ENCODE measurements at places on chromosomes 4 and X.

GRCh38 chrX:139720136-139720535 is 12.2 kb upstream of the MCF2 start:
- no peak for DNase-seq

DNA sequence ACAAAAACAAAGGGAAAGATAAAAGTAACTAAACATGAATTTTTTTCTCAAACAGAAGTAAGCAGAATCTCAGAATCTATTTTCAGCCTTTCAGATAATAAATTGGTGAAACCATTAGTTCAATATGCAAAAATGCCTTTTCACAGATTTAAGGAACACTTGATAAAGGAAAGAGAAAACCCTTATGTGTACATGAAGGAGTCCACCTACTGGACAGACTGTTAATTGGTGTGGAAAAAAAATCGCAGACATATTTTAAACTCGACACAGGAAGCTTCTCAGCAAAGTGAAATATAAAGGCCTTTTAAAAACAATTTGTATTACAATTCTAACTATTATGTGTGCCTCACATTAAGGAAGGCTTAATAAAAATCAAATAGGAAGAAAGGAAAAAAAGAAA is 22.3 kb downstream of the COX7B2 start:
- no peak for DNase-seq

DNA sequence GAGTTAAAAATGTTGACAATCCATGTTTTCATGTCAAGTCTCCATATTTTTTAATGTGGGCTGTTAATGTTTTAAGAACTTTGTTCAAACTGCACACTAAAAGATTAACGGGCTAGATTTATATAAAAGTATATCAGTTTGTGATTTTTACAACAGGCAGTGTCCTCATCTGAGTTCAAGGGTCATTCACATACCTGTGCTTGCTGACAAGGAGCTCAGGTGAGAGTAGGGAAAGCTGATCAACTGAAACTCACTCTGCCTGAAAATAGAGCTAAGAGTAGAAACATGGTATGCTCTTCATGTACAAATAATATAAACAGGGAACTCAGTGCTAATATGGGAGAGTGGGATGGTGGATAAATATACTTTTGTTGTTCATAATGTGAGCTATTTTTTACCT is 102.3 kb upstream of the DKK2 start:
- no peak for DNase-seq

- DNase-seq, result no peak
Measured at GRCh38 chrX:118884552-118885138, 61.0 kb downstream of the ZCCHC12 start.

GRCh38 chr4:67401902-67402301 is 143.4 kb downstream of the CENPC start:
- DNase-seq, result no peak

DNA sequence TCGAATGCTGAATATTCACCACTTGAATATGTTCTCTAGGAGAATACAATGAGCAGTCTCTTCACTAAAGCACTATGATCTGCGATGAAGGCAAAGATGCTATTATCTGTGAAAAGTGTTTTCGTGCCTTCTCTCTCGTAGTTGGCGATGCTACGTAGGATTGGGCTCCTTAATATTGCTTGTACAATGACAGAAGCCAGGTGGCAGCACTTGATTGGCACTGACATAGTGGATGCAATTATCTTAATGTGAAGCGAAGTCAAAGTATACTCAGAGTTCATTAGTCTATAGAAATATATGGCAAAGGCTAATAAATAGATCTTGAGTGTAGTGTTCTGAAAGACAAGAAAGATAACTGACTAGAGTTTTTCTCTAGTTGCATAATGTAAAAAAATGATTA is 1135.7 kb upstream of the AGA start:
- DNase-seq, result no peak

- DNase-seq, result peak; percentile 29
Measured at GRCh38 chr4:41814565-41814964, 66.0 kb upstream of the PHOX2B start.

DNA sequence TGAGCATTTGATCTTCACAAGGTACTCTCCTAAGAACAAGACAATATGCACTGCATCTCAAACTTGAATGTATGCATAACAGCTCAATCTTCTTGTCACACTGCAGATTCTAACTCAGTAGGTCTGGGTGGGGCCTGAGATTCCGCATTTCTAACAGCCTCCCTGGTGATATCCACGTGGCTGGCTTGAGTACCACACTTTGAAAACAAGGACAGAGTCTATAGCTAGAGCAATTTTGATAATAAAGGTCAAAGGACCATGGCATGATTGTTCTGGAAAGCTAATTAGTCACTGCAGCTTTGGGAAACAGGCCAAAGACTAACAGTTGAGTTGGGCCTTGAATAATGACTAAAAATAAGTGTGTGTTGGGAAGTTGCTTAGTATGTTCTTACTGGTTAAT is 213.3 kb downstream of the GBA3 start:
- no peak for DNase-seq

DNA sequence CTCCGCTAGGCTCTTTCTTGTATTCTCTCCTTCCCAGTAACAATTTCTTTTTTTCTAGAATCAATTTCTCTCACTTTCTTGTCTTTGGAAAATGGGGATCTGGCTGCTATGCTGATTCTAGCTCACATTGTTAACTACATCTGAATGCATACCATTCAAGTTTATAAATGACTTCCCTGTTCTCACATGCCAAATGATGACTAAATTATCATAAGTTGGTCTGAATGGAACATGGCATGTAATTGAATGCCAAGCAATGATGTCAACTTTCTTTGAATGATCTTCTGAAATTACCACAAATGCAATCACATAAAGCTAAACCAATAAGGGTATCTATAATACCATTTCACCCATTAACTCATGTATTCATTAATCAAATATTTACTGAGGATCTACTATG is 2.7 kb upstream of the ITM2A start:
- DNase-seq, result no peak

DNA sequence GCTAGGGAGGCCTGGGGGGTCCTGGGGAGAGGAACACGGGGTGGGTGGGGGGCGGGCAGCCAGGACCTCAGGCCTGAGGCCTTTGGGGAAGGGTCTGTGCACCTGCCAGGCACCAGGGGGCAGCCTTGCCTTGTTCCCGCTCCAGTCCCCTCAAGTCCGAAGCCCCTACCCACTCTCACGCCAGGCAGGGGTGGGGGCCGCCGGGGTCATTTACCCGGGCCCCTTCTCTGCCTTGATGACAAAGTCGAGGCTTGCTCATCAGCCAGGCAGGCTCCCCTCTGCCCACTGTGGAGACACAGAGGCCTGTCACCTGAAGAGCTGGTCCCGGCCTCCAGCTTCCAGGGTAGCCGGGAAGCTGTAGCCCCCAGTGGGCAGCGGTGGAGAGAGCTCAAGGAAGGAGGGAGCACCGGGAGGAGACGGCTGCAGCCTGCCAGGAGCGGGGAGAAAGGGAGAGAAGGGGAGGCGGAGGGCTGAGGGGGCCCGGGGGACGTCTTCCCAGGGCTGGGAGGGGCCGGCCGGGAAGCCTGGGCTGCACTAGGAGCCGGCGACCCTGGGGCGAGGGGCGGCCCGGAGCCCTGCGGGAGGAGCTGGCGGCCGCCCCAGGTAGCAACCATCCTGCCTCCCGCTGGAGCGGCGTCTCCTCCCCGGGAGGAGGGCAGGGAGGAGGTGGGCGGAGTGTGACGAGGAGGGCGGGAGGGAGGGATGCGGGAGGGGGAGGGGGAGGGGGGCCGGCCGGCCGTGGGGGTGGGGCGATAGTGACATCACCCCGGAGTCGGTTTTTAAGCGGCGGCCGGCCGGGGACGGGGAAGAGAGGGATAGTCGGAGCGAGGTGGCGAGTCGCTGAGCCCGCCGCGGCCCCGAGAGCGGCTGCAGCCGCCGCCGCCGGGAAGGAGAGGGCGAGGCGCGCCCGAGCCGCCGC is at the start of gene SLC6A8:
TSS of gene SLC6A8 (plus strand) at position 806 of the 919 bp plus-strand sequence. CDS start 649 bp downstream, outside the sequence.
- peak; percentile 86 for DNase-seq

GRCh38 chr4:189036906-189037305 is 897.7 kb downstream of the TRIML1 start:
- no peak for DNase-seq

DNA sequence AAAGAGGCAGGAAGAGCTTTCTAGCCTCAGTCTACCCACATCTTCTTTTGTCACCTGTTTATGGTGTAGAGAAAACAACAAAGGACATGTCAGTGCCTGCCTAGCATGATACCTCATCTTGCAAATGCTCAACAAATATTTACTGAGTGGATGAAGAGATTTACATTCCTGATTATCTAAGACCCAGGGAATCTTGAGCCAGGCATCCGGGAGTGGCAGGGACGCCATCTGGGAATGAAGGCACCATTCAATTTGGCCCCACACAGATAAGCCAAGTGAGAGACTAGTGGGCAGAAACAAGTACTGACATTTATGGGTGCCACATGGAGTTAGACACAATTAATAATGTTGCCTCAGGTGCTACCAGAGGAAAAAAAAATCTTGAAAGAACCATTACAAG is 36.8 kb upstream of the CASK start:
- DNase-seq, result no peak

GRCh38 chr4:110533940-110534339 is 58.0 kb downstream of the ENPEP start:
- DNase-seq, result no peak

GRCh38 chr4:54001668-54002365 is 62.6 kb downstream of the CHIC2 start:
- no peak for DNase-seq

- no peak for DNase-seq
Measured at GRCh38 chrX:139642241-139642927, 65.6 kb downstream of the MCF2 start.

DNA sequence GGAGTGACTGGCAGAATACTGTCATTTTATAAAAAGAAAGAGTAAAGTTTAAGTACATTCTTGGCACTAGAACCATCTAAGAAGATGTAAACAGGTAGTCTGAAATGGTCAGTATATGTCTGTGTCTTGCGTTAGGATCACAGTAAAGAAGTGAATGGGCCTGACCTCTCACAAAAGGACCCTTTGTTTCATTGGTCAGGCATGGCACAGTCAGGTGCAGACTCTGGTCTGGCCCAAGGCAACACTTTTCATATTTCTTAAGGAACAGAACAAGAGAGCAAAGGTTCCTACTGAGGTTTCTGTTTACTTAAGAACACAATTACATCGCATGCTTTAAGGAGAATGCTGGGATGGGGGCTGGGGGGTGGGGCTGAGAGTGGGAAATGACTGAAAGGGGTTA is 48.1 kb downstream of the RPGR start:
- DNase-seq, result no peak

DNA sequence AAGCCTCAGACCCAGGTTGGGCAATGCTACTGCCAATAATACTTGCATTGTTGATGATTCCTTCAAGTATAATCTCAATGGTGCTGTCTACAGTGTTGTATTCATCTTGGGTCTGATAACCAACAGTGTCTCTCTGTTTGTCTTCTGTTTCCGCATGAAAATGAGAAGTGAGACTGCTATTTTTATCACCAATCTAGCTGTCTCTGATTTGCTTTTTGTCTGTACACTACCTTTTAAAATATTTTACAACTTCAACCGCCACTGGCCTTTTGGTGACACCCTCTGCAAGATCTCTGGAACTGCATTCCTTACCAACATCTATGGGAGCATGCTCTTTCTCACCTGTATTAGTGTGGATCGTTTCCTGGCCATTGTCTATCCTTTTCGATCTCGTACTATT is 7.4 kb downstream of the LPAR4 start:
- DNase-seq, result no peak

DNA sequence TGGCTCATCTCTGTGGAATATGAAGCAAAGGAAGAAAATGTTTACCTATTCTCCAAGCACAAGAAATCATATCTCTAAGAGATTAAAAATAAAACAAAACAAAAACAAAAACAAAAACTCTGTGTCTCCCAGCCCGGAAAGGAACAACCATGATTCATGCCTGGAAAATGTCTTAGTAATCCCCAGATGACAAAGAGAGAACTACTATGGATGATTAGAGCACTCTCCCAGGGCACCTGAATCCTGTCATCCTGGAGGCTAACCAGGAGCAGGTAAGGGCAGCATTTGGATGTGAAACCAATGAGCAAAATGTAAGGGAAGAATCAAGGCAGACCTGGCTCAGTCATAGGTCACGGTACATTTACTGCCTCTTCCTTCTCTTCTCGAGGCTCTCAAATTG is 1.7 kb upstream of the AKAP4 start:
- no peak for DNase-seq

DNA sequence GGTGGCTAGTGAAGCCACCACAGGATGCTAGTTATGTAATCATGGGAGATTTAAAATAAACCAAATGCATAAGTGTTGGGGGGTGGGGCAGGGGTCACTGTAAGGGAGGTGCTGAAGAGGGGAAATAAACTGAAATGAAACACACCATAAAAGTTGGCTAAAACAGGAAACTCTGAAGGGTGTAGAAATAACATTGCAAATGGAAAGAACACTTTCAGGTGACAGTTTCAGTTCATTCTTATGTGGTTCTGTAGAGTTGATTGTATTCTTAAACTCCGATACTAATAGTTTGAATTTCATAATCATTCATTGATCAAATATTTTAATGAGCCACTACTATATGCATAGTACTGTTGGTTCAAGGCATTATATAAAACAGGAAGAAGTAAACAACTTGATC is 80.1 kb downstream of the HDAC8 start:
- DNase-seq, result no peak

- no peak for DNase-seq
Measured at GRCh38 chrX:3066555-3066954, 25.3 kb downstream of the ARSF start.

GRCh38 chr4:183758758-183759447 is 99.8 kb downstream of the TRAPPC11 start:
- peak; percentile 31 for DNase-seq

GRCh38 chr4:119011607-119011988 is 122.9 kb downstream of the SYNPO2 start:
- DNase-seq, result no peak
